Stimulated activated CD4-positive, alpha-beta T cell treated with anti-CD3 and anti-CD28 coated beads, Interleukin-1b, Interleukin-23, amount 100 ng/mL, for 4 hours (primary cell): ENCODE measurements at places on chromosomes 5 and 9.

- DNase-seq: no peak
Measured at GRCh38 chr9:72474676-72475075, 46.7 kb upstream of the TMC1 start.

GRCh38 chr5:90866333-90866732, 307.7 kb downstream of the ADGRV1 start:
- DNase-seq: no peak

DNA sequence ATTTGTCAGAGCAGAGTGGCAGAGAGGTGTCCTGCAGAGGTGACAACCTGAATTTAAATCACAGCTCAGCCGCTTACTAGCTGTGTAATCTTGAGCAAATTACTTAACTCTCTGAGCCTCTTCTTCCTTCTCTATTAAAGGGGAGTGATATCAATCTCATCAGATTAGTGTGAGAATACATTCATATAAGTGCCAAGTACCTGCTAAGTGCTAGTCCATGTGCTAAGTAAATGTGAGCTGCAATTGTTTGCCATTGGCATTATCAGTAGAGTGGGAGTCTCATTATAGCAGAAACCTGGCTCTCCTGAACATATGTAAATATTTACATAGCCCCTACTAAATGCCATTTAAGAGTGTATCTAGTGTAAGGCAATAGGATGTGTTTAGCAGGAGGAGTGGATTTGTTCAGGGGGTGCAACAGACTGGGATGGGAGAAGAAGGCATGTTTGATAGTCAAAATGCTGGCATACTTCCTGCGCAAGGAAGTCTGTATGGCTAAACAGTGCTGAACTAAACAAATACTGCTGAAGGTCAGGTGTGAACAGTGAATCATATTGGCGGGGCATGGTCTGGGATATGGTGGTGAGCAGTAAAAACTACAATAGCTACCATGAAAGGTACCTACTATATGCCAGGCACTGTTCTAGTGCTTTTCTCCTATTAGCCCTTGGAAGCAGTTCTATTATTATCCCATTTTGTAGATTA, 74.5 kb downstream of the F2RL2 start:
- no peak for DNase-seq

DNA sequence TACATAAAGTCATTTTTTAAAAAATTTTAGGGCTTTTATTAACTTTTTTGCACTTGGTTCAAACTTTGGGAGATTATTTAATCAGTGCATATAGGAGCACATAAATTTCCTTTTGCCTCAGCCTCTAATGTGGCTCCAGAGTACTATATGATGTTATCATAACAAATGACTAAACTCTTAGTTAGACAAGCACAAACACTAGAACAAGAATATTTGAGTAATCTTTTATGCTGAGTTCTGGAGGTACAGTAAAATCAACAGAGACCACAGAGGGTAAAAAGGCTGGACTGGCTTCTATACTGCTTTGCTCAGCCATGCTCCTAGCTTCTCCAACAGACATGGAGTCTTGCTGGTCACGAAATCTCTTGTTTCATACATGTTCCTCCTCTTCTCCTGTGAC, 52.5 kb upstream of the SGCD start:
- DNase-seq: no peak

DNA sequence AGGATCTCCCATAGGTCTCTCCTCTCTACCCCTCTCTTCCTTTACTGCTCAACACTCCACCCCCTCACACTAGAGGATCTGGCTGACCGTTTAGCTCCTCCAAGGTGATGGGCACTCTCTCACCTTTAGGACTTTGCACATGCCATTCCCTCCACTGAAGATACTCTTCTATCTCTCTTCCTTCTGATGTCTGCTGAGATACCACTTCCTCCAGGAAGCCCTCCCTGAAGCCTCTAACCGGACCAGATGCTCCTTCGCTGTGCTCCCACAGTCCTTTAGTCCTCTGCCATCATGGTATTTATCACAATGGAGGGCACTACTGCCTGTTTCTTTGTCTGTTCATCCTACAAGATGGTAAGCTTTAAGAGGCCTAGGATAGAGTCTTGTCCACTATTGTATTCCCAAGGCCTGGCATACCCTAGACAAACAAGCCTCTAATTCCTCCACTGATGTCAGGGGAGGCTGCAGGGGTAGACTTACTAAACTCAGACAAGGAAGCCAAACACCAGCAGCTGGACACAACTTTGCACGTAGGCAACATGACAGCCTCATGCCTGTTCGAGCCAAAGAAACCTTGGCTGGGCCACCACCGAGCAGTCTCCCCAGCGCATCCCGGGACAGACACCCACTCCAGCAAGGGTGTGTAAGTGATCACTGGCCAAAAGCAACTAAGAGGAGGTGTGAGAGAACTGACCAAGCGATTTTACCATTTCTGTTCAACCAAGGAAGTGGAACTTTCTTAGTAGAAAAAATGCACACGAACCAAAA, 20.2 kb downstream of the ORM2 start:
- no peak for DNase-seq

DNA sequence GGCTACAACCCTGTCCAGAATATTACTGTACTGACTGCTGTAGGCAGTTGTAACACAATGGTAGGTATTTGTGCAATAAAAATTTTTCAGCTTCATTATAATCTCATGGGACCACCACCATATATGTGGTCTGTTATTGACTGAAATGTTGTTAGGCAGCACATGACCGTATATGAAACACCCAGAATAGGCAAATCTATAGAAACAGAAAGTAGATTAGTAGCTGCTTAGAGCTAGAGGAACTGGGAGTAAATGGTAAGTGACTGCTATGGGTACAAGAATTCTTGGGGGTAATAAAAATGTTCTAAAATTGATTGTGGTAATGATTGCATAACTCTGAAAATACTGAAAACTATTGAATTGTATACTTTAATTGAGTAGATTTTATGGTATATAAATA, 185.7 kb downstream of the ESM1 start:
- DNase-seq: no peak

DNA sequence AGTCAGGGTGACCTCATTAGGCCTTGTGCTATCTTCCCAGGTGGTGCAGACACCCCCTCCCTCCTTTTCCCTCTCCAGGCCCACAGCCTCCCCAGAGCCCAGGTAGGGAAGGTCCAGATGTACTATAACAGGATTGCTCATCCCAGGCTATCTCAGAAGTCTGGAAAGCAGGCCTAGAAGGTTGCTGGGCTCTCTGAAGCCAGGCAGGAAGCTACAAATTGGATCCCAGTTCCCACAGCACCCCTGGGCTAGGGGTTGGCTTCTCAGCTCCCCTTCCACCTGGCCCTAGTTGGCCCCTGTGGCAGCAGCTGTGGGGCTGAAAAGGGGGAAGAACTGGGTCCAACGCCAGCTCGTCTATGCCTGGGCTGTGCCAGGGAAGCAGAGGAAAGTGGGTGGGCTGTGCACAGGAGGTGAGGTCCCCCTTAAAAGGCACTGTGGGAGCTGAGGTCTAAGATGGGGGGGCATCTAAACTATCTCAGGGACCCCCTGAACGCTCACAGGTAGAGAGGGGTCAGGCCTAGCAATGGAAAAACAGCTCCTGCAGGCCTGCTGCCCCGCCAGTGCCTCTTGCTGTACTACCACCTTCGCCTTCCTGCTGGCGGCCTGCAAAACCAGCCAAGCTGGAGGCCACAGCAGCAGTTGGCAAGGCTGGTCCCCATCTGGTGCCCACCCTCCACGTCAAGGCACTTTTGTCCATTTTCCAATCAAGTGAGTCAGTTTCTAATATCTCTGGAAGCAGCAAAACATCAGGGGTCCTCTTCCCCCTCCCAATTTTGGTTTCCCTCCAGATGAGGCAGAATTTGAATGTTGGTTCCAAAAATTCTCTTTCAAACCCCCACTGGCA, 13.3 kb upstream of the PSMD5 start:
- DNase-seq: no peak
